ENCODE measurements at places on chromosomes 13 and 19.

DNA sequence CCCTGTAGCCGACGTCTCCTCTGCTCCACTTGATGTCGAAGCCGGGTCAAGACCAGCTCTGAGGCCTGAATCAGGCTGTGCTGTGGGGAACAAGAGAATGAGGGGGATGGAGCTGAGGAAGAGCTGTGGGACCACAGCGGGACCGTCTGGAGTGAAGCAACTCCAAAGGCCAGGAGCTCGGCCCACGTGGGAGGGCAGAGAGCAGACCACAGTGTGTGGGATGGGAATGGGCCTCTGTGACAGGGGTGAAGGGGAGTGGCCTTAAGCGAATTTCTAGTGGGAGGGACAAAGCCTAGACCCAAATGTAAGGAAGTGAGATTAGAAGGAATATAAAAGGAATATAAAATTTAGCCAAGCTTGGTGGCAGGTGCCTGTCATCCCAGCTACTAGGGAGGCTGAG is 3.8 kb upstream of the SLC8A2 start:
- DNase-seq: no peak

DNA sequence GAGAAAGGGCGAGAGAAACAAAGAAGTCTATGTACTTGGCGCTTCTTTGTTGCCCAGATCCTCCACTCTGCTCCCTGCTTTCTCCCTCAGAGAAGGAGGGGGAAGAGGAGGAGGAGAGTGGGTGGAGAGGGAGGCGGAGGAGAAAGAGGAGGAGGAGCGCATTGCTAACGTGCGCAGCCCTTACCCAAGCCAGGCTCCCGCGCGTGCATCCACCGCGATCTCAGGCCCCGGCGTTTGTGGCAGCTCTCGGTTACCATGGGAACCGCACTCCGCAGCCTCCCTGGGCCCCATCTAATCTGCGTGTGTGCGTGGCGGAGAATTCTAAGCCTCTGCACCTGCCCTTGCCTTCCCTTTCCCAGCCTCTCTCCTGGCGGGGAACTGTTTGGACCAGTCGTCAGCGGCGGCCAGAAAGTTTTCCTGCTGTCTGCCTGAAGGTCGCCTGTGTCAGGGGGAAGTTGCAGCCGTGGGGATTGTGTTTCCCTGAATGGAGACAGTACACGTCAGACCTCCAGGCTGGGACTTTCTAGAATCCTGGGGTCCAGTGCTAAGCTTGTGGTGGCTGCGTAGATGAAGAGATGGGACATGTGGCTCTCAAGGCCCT is at the start of gene ERICH6B:
TSS of gene ERICH6B (minus strand) at position 239 of the 601 bp plus-strand sequence. CDS start 18,734 bp downstream, outside the sequence.
- DNase-seq: peak; percentile 10

DNA sequence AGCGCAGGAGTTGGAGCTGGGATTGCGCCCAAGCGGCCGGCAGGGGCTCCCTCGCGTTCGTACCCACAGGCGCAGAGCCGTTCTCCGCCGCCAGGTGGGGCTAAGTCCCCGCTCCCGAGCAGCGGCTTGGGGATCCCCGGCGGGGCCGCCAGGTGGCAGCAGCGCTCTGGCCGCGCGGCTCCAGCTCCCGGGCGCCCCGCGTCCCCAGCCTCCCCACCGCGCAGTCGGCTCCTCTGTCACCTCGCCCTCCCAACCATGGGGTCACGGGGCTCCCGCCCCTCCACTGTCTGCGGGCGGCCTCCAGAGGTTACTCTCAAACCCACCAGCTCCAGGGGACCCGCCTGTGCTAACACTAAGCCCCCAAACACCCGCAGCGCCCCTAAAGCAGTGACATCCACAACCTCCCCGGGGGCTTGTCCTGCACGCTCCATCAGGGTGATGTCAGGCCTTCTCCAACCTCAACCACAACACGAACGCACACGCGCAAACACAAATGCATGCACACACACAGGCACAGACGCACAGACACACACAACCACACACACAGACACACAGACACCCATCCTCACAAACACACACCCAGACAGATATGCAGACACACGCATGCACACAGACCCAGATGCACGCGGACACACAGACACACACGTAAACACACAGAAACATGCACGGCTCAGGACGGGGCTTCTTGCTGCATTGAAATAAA is 18.4 kb upstream of the KCTD15 start:
- peak; percentile 85 for DNase-seq

DNA sequence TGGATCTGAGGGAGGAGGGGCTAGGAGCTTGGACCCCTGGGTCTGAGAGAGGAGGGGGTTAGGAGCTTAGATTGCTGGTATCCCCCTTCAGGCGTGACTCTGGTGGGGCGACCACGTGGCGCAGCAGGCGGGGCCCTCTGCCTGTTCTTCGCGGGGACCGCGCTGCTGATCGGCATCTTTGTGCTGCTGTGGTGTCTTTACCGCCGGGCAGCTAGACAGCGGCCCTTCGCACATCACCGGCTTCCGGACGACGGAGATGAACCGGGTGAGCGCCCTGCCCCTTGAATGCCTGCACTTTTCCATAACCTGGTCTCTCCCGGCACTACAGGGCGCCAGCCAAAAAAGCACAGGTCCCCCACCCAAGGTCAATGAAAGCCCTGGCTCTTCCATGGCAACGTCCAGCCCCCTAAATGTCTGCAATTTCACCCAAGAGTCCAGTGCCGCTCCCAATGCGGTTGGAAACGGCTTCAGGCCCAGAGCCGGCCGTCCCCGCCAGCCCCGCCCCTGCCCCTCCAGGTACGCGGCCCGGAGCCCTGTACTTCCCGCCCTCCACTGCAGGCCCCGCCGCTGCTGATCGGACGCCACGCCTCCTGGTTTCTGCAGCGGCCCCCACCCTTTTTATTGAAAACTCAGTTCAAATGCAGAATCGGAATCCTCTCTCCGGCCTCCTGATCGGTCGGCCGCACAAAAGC is 2.8 kb downstream of the GFY start:
- DNase-seq: no peak

DNA sequence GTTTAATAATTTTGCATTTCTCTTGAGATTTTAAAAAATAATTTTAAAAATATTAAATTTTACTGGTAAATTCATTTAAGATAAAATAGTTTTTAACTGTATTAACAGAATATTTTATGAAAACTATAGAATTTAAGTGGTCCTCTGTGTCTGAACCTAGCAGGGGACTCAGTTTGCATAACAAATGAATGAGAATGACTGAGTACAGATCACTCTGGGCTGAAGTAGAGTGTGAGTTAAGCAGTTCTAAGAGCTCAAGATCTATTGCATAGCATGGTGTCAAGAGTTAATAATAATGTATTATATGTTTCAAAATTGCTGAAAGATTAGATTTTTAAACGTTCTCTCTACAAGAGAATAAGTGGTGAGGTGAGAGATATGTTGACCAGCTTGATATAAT is 348.3 kb upstream of the SLITRK1 start:
- DNase-seq: no peak
